Stimulated activated CD4-positive, alpha-beta T cell treated with anti-CD3 and anti-CD28 coated beads, Interleukin-12 subunit alpha, Interleukin-12 subunit beta, amount 100 ng/mL, for 48 hours (primary cell): ENCODE measurements at places on chromosomes 3 and 15.

GRCh38 chr3:71247221-71247957 is 336.1 kb downstream of the FOXP1 start:
- DNase-seq = no peak

DNA sequence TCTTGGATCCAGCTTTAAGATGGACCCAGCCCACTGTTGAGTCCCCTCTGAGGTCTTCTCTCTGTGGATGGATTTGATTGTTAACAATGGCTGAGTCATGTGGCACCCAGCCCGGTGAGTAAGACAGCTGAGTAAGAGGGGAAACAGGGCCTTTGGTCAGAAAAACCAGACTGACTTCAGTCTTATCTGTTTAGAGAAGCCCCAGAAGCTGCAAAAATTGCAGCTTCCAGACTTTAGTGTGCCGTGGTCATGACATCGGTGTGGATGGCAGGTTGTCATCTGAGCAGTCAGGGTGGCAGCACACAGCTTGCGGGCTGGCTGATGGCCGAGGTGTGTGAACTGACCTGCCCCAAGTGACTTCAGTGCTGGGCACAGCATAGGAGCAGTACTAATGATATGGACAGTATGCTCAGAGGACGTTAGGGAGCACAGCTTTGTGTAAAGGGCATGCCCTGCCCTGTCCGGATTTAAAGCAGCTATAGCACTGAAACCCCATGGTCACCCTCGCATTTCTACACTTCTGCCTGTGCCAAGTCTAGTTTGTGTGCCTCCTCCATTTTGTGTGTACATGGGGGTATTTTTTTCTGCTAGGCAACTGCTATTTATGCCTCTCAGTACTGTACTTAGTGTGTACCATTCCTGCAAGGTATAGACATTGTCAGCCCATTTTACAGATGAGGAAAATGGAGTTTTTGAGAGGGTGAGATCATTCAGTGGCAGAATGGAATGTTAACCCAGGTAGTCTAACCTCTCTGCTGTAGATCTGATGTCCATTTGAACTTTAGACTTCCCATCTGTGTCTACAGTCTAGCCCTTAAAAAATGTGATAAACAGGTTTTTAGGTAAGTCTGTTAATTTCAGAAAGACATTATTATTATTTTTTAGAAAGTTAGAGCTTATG is 44.4 kb downstream of the FLNB start:
- DNase-seq = peak; percentile 16

- no peak for DNase-seq
Observed at GRCh38 chr3:94303897-94304296, 241.0 kb downstream of the NSUN3 start.

GRCh38 chr3:97882975-97883598 is 61.3 kb downstream of the CRYBG3 start:
- DNase-seq = no peak

DNA sequence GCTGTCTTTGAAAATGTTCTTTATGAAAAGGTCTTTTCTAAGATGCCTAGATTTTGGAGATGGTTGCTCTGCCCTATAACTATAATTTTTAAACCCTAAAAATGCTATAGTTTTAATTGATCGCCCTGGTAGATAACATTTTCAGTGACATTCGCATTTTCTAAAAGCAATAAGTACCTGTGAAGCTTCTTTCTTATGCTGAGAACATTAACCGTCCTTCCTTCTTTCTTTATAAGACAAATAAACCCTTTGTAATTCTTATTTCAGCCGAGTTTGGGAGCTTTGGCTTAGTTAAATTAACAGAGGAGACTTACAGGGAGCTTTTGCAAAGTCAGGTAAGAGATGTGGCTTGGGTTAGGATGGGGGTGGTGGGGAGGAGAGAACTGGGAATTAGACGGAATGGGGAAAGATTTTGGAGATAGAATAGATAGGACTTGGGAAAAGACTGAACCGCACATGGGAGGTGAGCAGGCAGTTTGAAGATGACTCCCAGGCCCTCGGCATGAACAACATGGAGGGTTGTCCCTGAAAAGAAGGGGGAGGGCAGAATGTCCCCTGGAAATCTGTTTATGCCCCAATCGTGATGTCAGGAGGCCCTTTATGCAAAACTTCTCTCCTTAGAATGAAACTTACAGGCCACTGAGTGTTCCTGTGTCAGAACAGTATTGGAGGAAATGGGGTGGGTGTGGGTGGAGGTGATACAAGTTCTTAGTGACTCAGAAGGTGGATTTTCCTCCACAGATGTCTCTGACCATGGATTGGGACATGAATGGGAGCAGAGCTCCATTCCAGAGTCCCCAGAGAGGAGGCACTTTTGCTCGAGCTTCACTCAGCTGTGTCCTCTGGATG is 76.2 kb upstream of the LARS2 start:
- no peak for DNase-seq

GRCh38 chr15:67125589-67126502 is 60.4 kb downstream of the SMAD3 start:
- DNase-seq = no peak

GRCh38 chr15:31084176-31084575 is 17.3 kb downstream of the TRPM1 start:
- no peak for DNase-seq

GRCh38 chr15:63554337-63554927 is 42.8 kb upstream of the FBXL22 start:
- DNase-seq = no peak

DNA sequence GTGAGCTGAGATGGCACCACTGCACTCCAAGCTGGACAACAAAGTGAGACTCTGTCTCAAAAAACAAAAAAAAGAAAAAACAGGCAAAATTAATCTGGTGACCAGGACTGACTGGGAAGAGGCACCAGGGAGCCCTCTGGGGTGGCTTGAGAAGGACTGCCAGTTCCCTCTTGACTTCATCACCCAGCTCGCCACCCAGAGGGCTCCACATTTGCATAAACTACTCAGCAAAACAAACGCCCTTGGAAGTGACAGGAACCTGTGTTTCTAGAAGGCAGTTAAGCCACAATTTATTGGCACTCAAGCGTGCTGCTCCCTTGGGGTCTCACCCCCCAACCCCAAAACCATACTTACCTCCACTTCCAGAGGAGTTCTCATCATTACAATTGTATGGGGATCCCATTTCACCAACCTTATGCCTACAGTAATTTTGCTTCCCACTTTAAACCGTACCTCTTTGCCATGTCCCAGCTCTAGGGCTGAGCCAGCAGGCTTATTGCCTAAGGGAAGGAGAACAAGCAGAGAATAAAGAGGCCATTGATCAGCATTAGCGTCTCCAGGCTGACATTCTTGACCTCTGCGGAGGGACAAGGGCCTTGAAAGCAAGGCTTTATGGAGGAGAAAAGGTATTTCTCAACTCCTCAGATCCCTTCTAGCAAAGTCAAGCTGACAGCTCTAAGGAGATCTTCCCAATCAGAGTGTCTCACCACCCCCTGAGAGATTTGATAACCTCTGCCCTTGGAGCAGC is 357.4 kb downstream of the SHQ1 start:
- no peak for DNase-seq

GRCh38 chr3:166291186-166291955 is 454.1 kb upstream of the BCHE start:
- DNase-seq = no peak

DNA sequence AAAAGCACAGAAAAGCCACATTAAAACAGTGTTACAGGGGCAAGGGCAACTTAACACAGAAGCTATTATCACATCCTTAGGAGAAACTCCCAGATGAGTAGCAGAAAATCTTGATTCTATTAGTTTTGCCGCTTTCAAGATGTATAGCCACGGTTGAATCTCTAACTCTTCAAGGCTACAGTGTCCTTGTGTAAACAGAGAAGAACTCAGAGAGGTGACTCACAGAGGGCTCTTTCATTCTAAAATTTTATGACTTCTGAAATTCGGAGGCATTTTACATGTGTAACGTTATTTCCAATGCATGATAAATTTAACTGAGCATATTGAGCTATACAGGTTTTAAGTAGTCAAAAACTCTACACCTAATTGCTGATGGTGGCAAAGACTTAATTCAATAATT is 846.6 kb downstream of the GBE1 start:
- DNase-seq = no peak

GRCh38 chr15:78247911-78248310 is 13.5 kb upstream of the ACSBG1 start:
- DNase-seq = no peak

DNA sequence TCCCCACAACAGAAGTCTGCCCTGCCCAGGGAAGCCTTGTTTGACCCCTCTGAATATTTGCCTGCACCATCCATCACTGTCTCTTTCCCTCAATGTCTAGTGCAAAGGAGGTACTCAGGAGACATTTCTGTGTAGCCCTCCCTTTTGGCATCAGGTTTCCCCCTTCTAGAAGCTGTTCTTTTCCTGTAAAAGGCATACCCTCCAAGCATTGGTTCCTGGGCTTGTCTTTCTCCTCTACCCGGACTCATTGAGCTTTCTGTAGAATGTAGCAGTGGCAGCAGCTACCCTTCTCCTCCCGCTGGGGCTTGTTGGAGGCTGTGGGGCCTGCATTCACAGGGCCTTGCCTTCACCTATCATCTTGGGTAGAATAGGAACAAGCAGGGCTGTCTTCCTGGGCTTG is 63.5 kb downstream of the CTDSPL start:
- no peak for DNase-seq

DNA sequence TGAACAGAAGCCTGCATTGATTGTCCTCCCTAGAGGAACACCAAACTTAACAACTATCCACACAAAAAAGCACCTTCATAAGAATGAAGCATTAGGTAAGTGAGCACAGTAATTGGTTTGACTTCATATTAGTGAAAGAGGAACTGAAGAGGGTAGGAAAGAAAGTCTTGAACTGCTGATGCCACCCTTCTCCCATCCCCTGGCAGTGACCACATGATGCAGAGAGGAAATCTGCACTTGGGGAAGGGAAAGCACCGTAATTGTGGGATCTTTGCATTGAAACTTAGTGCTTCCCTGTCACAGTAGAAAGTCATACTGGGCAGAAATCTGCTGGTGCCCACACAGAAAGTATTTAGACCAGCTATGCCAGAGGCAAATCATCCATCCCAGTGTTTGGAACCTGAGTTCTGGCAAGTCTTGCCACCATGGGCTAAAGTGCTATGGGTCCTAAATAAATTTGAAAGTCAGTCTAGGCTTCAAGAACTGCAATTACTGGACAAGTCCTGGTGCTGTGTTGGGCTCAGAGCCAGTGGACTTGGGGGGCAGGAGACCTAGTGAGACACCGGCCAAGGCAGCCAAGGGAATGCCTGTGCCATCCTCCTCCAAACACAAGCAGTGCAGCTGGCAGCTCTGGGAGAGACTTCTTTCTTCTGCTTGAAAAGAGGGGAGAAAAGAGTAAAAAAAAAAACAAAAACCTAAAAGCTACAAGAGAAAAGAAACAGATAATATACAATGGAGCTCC is 63.6 kb downstream of the SLC15A2 start:
- DNase-seq = no peak

DNA sequence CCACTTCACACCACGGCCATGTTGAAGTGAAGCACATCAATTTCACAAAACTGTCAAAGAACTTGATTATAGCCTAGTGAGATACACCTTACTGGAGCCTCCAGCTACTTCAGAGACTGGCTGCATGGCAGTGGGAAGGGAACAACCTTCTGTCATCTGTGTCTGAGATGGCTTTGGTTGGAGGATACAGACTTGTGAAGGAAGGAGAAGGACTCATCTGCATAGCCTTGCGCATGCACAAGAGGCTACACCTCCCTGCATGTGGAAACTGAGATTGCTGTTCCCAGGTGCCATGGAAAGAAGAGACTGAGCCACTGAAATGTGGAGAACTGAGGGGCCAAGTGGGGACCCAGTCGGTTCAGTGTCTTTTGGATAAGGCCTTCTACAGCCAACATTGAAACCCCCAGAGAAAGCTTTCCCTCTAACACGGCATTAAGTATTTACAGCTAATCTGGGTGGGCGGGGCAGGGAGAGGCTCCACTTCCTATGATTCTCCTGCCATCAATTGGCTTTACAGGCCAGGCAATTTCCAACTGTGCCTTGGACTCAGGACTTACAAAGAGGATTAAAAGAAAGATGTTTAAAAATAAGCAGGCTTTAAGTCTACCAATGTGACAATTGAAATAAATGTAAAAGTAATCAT is 58.8 kb downstream of the IL16 start:
- no peak for DNase-seq

DNA sequence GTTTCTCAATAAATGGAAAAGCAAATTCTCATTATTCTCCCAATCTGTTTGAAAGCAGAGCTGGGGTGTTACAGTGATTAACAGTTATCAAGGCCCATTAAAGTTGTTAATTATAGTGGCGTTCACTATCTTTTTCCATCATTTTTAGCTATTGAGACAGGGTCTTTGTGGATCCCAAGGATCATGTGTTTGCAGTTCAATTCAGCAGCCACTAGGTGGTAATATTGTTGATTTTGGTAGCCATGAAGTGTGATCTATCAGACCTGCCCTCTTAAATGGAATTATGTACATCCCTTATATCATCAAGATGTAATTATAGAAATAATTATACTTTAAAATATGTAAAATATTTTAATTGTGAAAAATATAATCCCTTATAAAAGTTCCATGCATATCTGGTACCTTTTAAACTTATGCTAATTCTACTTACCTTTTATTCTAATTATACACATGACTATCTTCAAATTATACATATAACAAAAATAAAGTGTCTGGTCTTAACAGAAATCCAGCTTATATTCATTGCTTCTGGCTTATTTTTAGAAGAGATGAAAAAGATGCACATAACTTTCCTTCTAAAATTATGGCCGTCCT is 126.4 kb downstream of the GREM1 start:
- no peak for DNase-seq

DNA sequence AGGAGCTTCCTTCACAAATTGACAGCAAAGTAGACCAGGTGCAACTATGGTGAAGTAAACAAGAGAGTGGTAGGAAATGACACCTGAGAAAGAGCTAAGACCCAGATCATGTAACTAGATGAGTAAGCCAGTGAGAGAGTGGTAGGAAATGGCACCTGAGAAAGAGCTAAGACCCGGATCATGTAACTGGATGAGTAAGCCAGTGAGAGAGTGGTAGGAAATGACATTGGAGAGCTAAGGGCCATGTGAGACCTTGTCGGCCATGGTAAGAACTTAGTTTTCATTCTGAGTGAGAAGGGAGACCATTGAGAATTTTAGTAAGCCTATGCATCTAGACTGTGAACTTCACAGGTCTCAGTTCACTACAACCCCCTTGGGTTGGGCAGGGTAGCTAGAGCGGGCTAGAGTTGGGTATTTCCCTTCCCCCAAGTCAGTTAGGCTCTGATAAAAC is 5.4 kb upstream of the SENP7 start:
- peak; percentile 52 for DNase-seq

GRCh38 chr15:58441376-58442070 is 9.7 kb downstream of the LIPC start:
- no peak for DNase-seq

DNA sequence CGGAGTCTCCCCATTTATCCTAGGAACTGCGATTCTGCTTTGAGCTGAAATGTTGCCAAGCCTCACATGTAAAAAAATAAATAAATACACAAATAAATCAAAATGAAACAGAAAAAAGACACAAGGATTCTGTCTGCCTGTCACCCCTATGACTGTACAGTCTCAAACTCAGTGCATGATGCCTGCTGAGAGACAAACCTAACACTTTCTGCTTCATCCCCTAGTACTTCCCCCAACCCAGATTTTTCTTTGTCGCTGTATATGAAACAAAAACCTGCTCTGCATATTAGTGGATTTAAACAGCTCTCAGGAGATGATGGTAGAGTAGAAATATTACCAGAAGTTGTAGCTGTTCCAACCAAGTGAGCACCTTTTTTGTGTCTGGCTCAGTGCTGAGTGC is 530.7 kb upstream of the CFAP20DC start:
- no peak for DNase-seq
